ENCODE measurements at places on chromosomes 7 and 10. TPM values are rescaled to one million over a fixed set of nuclear protein-coding genes. Genes with fewer than 3 reads are reported as not detected.

GRCh38 chr10:45154502-45154901, 153.8 kb downstream of the ZNF22 start:
- DNase-seq = no peak

GRCh38 chr7:140304191-140304799, 94.0 kb downstream of the SLC37A3 start:
- no peak for DNase-seq

GRCh38 chr7:81674431-81674830, 95.4 kb downstream of the HGF start:
- DNase-seq = no peak

- DNase-seq = no peak
Measured at GRCh38 chr7:5584096-5584495, 160.5 kb upstream of the TNRC18 start.

The SORBS1 gene
- 426 TPM for total RNA-seq
